IPS DF 6.9 (cell line): ENCODE measurements at places on chromosomes 1 and 21.

DNA sequence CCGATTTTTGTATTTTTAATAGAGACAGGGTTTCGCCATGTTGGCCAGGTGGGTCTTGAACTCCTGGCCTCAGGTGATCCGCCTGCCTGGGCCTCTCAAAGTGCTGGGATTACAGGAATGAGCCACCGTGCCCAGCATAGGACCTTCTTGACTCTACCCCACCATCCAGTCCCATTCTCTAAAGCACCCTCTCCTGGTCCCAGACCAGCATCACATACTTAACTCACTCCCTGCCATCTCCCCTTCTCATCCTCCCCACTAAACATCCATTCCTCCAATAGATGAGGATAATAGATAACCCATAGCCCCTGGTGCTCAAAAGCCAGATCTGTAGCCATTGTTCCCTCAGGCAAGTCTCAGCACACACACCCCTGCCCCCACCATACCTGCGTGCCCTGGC lies 2.1 kb downstream of the ENTREP3 start:
- H3K36me3 ChIP-seq: no peaks in the 10 kb centered on the region; the same call in none of the 2 replicates
- no peak overlapping the region for H3K4me3 ChIP-seq
- H3K27ac ChIP-seq: no peak overlapping the region
- peaks cover 7% of the 10 kb centered on the region for H3K4me1 ChIP-seq
- DNase-seq: no peak

GRCh38 chr21:33443194-33443593 lies 36.6 kb downstream of the TMEM50B start:
- DNase-seq: no peak
- H3K27me3 ChIP-seq: no peaks in the 10 kb centered on the region
- no peak overlapping the region for H3K27ac ChIP-seq
- H3K36me3 ChIP-seq: no peaks in the 10 kb centered on the region
- no peaks in the 10 kb centered on the region for H3K4me1 ChIP-seq

DNA sequence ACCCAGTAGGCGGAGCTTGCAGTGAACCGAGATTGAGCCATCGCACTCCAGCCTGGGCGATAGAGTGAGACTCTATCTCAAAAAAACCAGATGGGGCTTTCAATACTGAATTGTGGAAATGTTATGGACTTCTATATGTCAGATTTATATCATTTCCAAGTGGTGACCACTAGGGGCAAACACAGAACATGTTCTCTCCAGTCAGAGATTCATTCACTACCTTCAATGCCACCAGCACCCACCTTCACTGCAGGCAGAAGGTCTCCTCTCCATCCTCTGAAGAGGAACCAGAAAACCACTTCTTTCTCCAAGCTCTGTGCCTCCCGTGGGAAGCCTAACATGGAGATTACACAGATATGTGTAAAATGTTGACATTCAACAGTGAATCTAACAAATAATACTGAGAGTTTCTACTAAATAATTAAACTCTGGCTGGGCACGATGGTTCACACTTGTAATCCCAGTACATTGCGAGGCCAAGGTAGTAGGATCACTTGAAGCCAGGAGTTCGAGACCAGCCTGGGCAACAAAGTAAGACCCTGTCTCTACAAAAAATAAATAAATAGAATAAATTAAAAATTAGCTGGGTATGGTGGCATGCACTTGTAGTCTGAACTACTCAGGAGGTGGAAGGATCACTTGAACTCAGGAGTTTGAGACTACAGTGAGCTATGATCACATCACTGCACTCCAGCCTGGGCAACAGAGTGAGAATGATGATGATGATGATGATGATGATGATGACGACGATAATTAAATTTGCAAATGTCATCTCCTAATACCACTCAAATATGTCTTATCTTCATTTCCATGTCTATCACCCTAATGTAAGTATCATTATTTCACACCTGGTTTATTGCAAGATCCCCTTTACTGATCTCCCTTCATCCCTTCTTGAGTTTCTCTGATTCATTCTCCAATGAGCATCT lies 151.1 kb downstream of the ZNF281 start:
- no peaks in the 10 kb centered on the region for H3K4me1 ChIP-seq
- H3K27me3 ChIP-seq: no peaks in the 10 kb centered on the region
- no peak for DNase-seq
- H3K36me3 ChIP-seq: no peaks in the 10 kb centered on the region
- H3K4me3 ChIP-seq: no peak overlapping the region
- no peak overlapping the region for H3K27ac ChIP-seq

DNA sequence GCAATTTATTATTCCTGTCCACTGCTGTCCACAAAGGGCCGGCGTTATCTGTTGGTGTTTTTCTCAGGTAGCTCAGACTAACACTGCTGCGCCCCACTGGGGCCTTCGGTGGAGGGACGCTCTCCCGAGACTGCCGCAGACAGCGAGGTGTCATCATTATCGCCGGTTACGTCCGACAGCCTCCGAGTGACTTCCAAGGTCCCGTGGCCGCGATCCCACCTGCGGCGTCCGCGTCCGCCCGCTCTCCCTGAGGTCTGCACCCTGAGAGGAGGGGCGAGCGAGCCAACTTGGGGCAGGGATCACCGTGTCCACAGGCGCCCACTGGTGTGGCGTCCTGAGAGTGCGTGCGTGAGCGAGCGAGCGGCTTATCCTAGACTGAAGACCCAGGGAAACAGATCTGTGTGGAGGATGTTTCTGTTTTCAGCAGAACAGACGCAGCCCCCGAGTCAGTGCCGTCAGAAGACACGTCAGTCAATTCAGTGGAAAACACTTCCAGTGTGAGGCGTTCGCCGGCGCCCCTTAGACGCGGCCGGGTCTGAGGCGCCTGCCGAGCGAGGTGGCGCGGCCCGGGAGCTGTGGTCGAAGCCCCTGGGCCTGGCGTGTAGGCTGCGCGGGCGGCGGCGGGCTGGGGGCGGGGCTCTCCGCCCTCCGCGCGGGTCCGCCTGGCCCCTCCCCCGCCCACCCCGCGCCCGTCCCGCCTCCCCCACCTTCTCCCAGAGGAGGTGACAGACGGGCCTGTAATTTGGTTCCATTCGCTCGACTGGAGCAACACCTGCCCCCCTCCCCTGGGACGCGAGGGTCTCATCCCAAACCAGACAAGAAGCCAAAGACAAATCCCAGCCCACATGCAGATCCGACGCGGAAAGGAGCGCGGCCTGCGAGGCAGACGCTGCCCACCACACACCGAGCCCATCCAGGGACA lies 12.6 kb downstream of the NHLH2 start:
- H3K4me1 ChIP-seq: peaks cover 3% of the 10 kb centered on the region; the same call in 1 of the 2 replicates
- no peak for DNase-seq
- peak overlapping the region; percentile 33; the same call in 1 of the 2 replicates for H3K4me3 ChIP-seq
- H3K27me3 ChIP-seq: peaks cover 3% of the 10 kb centered on the region; the same call in 1 of the 2 replicates
- no peak overlapping the region for H3K27ac ChIP-seq

GRCh38 chr1:198528364-198528763 lies 12.1 kb downstream of the ATP6V1G3 start:
- H3K27ac ChIP-seq: no peak overlapping the region
- H3K4me3 ChIP-seq: no peak overlapping the region
- no peaks in the 10 kb centered on the region for H3K4me1 ChIP-seq
- H3K27me3 ChIP-seq: no peaks in the 10 kb centered on the region
- no peaks in the 10 kb centered on the region for H3K36me3 ChIP-seq
- DNase-seq: no peak
